ENCODE measurements at places on chromosomes 13 and 19.

GRCh38 chr13:37995092-37995491, 125.5 kb upstream of the TRPC4 start:
- DNase-seq = peak; percentile 6

DNA sequence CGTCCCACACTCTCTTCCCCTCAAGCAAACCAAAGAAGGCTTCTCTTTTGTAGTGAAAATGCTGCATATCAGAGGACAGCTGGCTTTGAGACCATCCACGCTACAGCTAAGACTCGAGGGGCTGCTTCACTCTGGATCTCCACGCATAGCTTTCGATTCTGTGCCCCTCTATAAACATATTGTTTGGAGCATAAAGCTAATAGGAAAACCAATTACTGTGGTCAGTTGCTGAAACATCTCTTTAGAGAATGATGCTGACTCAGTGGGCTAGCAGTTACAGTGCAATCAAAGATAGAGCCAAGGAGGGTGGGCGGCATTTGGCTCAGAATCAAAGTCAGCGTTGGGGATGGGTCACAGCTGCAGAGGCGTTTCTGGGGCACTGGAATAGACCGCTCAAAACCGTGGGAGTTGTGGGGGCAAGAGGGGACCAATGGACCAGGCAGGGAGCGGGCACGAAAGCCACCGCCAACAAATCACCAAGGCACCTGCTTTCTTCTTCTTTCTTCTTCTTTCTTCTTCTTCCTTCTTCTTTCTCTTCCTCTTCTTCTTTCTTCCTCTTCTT, 76.7 kb downstream of the RASL11A start:
- no peak for DNase-seq

GRCh38 chr13:91236182-91236581, 111.3 kb upstream of the MIR17HG start:
- DNase-seq = no peak

GRCh38 chr13:72025836-72026235, 158.8 kb upstream of the DACH1 start:
- no peak for DNase-seq

GRCh38 chr19:39193803-39194202, 3.0 kb upstream of the NCCRP1 start:
- DNase-seq = no peak

DNA sequence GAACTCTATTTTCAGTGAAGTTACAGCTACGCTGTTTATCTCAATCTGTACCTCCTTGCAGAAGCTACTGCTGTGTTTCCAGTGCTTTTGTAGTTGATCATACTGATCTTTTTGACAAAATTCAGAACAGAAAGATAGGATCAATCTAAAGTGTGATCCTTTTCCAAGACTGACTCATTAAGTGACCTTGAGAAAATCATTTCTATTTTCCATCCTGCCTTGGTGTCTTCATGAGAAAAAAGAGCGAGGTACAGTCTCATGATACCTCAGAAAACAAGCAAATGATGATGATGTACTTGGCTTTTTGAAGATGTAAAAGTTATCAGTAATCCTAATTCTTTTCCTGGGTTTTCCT, 46.0 kb upstream of the GPR183 start:
- DNase-seq = no peak

DNA sequence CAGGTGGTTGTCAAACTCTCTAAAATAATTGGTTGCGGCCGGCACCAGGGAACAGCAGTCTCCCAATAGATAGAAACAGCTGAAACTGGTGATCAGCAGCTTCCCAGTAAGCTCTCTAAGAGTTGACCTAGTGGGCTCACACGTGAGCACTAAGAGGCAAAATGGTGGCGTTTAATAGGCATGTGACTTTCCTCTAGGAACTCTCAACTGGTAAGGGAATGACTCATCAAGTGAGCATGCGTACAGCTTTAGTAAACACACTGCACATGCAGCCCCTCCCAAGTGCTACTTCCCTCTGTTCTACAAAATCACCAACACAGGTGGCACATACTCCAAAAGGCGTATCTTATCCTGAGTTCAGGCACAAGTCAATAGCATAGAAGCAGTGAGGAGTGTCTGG, 41.7 kb downstream of the TNFSF11 start:
- DNase-seq = peak; percentile 38

GRCh38 chr19:4057931-4058692, 8.6 kb downstream of the ZBTB7A start:
- peak; percentile 74 for DNase-seq

- DNase-seq = peak; percentile 73
Measured at GRCh38 chr19:18208098-18208951, 4.5 kb upstream of the RAB3A start.

GRCh38 chr13:24694907-24695306, 14.7 kb downstream of the ATP12A start:
- no peak for DNase-seq

GRCh38 chr13:57784633-57785032, 153.1 kb downstream of the PCDH17 start:
- DNase-seq = no peak

DNA sequence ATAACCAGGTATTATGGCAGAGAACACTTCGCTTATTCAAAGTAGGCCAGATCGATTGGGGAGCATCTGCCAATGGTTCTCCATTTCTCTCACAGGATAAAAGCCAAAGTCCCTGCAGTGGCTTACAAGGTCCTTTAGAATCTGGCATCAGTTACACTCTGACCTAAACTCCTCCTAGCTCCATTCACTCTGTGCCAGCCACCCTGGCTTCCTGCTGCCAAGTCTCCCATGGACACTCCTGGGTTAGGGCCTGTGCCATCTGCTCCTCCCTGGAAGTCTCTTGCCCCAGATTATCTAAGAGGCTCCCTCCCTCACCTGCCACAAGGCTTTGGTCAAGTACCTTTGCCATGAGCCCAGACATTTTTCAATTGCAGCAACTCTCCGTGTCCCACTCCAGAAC, 649.2 kb downstream of the DACH1 start:
- no peak for DNase-seq

DNA sequence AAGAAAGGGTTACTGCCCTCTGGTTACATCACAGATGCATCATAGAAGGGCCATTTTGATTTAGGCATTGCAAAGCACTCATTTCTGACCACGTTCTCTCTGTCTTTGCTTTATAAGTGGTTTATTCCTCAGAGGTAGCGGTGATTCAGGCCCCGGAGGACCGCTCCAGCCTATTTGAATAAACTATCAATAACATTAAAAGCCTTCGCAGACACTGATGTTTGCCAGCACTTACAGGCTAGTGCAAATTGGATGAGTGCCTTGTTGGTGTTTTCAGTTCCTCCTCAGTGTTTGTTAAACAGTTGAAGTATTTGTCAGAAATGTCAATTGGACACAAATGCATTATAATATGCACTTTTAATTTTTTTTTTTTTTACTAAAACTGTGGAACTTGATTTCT, 120.2 kb downstream of the RXFP2 start:
- no peak for DNase-seq

DNA sequence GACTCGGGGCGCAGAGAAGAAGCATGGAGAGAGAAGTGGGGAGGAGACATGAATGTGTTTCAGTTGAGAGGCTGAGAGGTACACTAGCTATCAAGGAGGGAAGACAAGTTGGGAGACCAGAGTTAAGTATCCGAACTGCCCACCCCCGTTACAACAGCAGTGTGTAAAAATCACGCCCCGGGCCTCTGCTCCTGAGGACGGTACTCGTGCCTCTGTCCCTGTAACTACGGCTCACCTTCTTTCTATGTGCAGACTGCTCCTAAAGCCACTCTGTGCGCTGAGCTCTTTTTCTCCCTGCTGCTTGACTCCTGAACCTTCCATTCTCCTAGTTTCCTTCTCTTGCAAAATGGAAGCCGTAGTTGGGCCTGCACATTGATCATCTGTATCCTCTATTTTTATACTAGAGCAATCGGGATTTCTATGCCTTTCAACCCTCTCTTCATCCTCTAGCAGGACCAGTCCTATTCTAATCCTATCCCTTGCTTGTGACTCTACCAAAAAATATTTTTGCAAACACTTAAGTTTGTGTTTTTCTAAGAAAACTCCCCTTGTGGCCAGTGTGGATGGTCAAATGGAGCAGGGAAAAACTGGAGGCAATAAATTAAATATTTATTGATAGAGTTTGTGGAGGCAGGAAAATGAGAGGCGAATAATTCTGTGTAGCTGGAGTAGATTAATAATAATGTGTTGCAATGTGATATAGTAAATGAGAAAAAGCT, 569 bp downstream of the POLR1D start:
- peak; percentile 4 for DNase-seq

- no peak for DNase-seq
Measured at GRCh38 chr13:70027551-70027950, 80.1 kb upstream of the ATXN8OS start.

DNA sequence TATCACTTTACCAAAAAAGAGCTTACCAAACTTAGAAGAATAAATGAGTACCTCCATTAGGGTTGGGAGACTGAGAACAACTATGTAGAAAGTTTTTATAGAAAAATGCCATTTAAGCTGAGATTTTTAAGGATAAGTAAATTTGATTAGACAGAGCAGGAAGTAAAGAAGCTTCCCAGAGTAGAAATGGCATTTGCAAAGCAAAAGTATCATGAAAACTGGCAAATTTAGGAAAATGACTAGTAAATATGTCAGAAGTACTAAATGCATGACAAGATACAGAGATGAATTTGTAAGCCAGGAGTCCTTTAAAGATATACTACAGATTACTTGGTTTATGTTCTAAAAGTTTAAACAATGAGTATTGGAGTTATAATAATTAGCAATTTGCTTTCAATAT, 2581.8 kb downstream of the PCDH9 start:
- no peak for DNase-seq

GRCh38 chr13:83274679-83275078, 607.6 kb downstream of the SLITRK1 start:
- DNase-seq = no peak

DNA sequence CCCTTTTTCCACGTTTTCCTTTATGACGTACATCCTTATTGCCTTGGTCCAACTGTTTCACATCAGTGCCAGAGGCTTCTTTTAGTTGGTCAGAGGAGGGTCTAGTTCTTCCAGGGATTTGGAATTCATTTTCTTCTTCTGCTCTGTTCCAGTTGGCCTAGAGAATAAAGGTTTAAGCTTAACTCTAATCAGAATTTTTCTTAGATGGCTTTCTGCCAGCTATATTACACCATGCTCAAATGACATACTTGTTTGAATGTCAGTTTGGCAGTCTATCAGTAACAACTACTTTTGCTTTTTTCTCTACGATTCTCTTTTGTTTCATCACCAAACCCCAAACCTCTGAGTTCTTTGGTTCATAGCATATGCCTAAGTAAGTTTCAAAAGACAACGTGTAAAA, 16.8 kb downstream of the SPART start:
- peak; percentile 21 for DNase-seq

DNA sequence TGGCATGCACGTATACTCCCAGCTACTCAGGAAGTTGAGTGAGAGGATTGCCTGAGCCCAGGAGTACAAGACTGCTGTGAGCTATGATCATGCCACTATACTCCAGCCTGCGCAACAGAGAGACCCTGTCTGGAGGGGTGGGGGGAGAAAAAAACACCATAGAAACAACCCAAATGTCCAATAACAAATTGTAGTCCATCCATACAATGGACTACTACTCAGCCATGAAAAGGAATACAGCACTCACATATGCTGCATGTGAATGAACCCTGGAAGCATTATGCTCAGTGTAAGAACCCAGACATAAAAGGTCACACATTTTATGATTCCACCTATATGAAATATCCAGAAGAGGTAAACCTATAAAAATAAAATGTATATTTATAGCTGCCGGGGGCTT, 42.3 kb downstream of the CD320 start:
- DNase-seq = no peak

DNA sequence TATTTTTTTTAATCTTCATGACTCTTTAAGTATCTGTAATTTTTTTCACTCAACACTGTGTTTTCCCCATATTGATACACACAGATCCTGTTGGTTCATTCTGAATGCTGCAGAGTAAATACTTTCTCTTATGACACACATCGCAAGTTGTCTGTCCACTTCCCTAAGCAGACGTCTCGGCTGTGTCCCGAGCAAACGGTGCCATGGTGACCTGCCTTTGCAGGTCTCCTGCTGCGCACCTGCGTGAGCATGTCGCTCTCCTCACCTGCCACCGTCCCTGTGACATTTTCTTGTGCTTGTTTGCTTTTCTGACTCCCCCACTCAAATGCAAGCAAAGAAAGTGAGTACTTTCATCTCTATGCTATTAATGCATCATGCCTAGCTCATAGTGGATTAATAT, 57.8 kb downstream of the CCDC70 start:
- no peak for DNase-seq

DNA sequence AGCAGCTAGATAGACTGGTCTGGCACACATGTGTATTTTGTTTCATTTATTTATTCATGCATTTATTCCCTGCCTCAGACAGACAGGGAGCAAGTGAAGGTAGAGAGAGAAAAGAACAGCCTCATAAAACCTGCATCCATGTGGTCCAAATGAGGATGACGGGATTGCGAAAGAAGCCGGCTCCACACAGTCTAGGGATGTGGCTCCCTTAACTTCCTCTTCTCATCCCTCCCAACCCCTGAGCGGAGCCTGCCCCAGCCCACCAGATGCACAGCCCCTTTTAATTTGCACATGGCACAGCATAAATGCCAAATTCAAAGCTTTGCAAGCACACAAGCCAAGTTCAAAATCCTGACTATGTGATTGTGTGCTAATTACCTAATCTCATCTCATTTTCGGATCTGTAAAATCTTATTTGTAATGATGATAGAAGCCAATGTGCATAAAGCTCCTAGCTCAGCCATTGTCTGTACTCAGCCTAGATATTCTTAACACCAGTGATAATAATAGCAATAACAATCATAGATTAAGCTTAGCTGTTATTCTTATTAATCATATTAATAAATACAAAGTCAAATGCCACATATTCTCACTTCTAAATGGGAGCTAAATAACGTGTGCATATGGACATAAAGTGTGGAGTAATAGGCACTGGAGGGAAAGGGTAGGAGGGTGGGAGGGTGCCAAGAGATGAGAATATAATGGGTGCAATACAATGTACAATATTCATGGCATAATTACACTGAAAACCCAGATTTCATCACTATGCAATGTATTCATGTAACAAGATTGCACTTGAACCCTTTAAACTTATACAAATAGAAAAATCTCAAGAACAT, 156.3 kb downstream of the DCT start:
- DNase-seq = peak; percentile 64

- DNase-seq = no peak
Measured at GRCh38 chr19:53455828-53456227, 11.7 kb upstream of the ZNF813 start.

DNA sequence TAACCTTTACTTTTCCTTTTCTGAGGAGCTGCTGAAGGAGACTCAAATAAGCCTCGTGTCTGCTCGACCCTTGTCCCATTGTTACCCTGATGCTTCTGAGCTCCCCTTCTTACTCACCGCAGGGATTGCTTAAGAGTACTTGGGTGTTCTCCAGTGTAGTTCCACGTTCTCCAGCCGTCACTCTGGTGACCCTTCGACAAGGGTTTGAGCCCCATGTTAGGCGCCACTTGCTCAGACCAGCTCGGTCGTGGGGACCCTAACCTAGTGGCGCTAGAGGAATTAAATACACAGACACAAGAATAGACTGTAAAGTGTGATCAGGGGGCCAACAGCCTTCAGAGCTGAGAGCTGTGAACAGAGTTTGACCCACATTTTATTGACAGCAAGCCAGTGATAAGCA, 10.3 kb downstream of the ZNF480 start:
- DNase-seq = peak; percentile 40

- DNase-seq = no peak
Measured at GRCh38 chr19:36089847-36090246, 21.1 kb upstream of the OVOL3 start.

All from fibroblast of skin of right quadriceps (primary cell).